ENCODE measurements at places on chromosomes 11 and 22. TPM values are rescaled to one million over a fixed set of nuclear protein-coding genes. Genes with fewer than 3 reads are reported as not detected.

- H3K27ac ChIP-seq = peak overlapping the region; percentile 61
- H3K4me1 ChIP-seq = peaks cover 63% of the 10 kb centered on the region
- H3K27me3 ChIP-seq = no peaks in the 10 kb centered on the region
- H3K36me3 ChIP-seq = peaks cover 49% of the 10 kb centered on the region
- peak; percentile 14 for DNase-seq
- no peak overlapping the region for H3K4me3 ChIP-seq
These were observed 123.4 kb downstream of the ETS1 start for GRCh38 chr11:128463979-128464378.

- no peaks in the 10 kb centered on the region for H3K27me3 ChIP-seq
- H3K4me1 ChIP-seq = peaks cover 17% of the 10 kb centered on the region
- H3K4me3 ChIP-seq = no peak overlapping the region
- H3K27ac ChIP-seq = no peak overlapping the region
- no peaks in the 10 kb centered on the region for H3K36me3 ChIP-seq
These were observed 3.7 kb upstream of the CHST1 start for GRCh38 chr11:45669146-45669545.

DNA sequence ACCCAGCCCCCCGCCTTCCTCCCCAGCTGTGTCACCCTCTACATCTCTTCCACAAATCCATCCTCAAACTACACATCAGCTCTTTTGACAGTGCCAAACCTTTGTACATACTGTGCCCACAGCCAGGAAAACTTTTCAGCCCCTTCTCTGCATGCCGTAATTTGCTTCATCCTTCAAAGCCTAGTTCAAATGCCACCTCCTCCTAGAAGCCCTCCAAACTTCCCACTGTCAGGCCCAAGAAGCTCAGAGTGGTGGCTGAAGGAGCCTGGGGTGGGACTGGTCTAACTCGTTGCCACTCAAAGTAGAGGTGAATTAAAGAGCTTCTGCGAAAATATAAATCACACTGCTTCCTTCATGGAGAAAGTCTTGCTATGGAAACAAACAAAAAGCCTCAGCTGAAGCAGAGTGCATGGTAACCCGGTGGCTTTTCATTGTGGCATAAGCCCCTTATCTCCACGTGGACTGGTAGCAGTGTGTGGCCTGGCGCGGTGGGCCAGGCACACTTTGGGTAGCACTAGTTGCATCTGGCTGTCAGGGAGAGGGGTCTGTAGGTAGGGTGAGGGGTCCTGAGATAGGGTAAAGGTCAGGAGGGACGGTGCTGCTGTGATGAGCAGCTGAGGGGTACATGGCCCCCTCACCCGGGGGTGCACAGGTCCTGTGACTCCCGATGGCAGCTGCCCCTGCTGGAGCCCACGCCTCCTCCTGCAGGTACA lies 76.9 kb downstream of the MYO7A start:
- no peaks in the 10 kb centered on the region for H3K27me3 ChIP-seq
- H3K4me3 ChIP-seq = no peak overlapping the region
- H3K4me1 ChIP-seq = no peaks in the 10 kb centered on the region

DNA sequence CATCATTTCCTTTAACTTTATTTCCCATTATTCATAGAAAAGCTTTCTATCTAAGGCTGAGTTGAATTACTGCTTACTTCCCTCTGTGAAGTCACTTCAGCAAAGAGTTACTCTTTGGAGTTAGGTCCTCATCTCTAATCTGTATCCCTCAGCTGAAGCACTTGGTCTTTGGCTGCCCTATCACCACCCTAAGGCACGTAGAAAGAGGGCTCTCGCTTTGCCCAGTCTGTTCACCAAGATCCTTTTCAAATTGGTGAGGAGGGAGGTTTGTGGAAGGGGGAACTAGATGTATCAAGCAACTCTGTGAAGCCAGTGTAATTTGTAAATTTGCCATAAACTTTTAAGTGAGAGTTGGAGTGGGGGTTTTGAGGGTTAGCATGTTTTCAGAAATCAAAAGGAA lies 43.4 kb downstream of the PAX6 start:
- H3K27ac ChIP-seq = no peak overlapping the region
- no peak overlapping the region for H3K4me3 ChIP-seq
- H3K4me1 ChIP-seq = no peaks in the 10 kb centered on the region
- no peaks in the 10 kb centered on the region for H3K36me3 ChIP-seq
- H3K27me3 ChIP-seq = no peaks in the 10 kb centered on the region

GRCh38 chr11:3122775-3123201 lies 42.3 kb downstream of the OSBPL5 start:
- H3K4me3 ChIP-seq = no peak overlapping the region
- no peaks in the 10 kb centered on the region for H3K27me3 ChIP-seq

DNA sequence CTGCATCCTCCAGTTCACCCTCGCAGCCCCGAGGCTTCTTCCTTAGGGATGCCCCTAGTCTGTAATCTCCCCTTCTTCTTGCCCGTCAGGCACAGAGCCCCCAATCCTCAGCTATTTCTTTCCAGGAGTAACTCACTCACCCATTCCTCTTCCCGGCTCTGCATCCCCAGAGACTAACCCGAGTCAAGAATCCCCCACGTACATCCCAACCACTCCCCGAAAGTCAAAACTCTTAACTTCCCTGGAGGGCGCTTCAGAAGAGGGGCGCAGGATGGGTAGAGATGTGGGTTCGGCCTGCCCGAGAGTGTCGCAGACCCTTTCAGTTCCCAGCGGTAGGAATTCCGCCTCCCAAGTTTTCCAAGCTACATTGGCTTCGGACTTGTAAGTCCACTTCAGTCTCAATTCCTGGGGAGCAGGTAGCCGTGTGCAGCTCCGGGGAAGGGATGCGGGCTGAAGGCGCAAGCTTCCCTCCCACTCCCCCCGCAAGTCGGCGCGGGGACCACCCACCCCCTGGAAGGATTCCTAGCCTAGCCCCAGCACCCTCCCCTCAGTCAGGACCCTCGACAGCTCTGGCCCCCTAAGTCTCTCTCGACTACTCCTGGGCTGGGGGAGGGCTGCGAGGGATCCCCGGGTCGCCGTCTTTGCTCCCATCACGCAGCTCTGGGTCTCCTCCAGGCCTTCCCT lies 871 bp downstream of the BDNF start:
- peaks cover 37% of the 10 kb centered on the region for H3K4me1 ChIP-seq
- no peaks in the 10 kb centered on the region for H3K36me3 ChIP-seq
- H3K27me3 ChIP-seq = peaks cover 18% of the 10 kb centered on the region
- H3K4me3 ChIP-seq = peak overlapping the region; percentile 52

The CCDC73 gene
- total RNA-seq = not detected

DNA sequence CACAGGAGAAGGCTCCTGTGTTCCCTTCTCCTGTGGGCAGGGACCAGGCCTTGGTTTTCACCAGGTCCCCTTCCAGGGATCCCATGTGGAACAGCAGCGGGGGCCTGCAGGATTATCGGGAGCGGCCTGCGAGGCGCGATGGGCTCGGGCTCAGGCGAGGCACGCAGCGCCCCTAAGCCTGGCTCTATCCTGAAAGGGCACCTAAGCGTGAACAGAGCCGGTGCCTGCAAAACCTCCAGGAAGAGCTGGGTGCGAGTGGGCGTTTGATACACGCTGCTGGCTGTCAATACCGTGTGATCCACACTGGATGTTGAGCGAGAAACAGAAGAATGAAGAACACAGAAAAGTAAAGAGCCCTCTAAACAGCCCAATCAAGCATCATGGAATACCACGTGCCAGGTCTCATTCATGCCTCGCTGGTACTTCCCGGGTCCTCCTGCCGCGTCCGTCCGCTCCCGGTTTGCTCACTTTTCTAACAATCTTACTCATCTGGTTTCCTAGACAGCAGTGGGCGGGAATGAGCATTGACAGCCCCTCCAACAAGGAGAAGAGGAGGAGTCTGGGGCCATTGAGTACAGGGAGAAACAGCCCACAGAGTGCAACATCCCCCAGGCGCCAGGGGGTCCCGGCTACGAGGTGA lies 12.5 kb downstream of the OSBPL5 start:
- no peak for DNase-seq
- no peak overlapping the region for H3K4me3 ChIP-seq
- H3K36me3 ChIP-seq = peaks cover 4% of the 10 kb centered on the region

- H3K27me3 ChIP-seq = no peaks in the 10 kb centered on the region
- no peak for DNase-seq
- H3K27ac ChIP-seq = peak overlapping the region; percentile 93
- H3K4me3 ChIP-seq = peak overlapping the region; percentile 93
These were observed 1.4 kb downstream of the SLC25A22 start for GRCh38 chr11:796565-797295.

DNA sequence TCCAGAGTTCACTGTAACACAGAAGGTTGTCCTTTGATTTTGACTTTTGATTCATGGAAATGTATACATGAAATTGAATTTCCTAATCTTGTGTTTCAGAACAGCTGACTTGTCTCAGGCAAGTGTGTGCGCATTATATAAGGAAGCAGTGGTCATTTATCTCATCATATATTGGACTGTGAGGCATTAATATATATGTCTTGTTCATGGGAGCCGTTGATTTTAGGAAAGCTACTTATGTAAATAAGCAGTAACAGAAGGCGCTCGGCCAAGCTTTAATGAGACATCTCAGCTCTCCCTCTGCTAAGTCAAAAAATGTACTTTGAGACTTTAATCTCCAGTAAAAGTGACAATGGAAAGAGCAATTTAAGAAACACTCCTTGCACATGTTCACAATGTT lies 100.5 kb downstream of the PDHX start:
- no peak for DNase-seq
- no peak overlapping the region for H3K4me3 ChIP-seq
- H3K27me3 ChIP-seq = no peaks in the 10 kb centered on the region
- peaks cover 11% of the 10 kb centered on the region for H3K4me1 ChIP-seq

GRCh38 chr11:6925636-6926207 lies 504 bp upstream of the ZNF215 start:
- DNase-seq = no peak
- H3K4me1 ChIP-seq = peaks cover 15% of the 10 kb centered on the region
- H3K27ac ChIP-seq = peak overlapping the region; percentile 56
- H3K4me3 ChIP-seq = peak overlapping the region; percentile 56
- peaks cover 25% of the 10 kb centered on the region for H3K27me3 ChIP-seq
- no peaks in the 10 kb centered on the region for H3K36me3 ChIP-seq

The OR5B21 gene
- not detected for total RNA-seq

DNA sequence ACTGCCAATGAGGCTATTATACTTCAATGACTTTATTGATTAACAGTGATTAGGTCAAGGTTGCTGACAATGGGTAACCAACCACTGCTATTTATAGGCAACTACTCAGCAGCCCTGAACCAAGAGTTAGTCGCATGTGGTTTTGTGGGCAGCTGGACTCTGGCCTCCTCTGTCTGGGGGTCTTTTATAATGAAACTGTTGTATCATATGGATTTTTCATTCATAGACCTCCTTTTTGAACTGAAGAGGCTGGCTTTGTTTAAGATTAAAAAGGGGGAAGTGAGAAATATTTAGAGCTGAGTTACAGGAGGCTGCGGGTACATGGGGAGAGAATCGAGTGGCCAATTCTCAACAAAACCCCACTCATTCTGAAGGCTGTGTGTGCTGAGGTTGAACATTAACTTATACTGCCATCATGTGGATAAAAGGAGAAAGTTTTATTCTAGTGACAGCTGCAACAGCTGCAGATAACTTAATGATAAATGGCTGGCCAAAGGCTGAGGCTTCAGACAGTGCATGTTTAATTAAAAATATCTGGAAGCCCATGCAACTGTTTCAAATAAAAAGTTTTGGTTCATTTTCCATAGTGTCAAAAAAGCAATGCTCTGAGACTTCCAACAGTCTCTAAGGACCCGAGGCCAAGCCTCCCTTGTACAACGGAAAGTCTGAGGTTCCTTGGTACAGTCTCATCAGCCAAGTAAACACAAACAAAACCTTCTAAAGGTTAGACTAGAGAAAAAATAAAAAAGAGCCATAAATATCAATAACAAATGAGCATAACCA lies 682.6 kb downstream of the KCNA4 start:
- H3K4me3 ChIP-seq = no peak overlapping the region
- no peaks in the 10 kb centered on the region for H3K27me3 ChIP-seq
- H3K36me3 ChIP-seq = no peaks in the 10 kb centered on the region
- no peak overlapping the region for H3K27ac ChIP-seq
- DNase-seq = no peak
- H3K4me1 ChIP-seq = no peaks in the 10 kb centered on the region

DNA sequence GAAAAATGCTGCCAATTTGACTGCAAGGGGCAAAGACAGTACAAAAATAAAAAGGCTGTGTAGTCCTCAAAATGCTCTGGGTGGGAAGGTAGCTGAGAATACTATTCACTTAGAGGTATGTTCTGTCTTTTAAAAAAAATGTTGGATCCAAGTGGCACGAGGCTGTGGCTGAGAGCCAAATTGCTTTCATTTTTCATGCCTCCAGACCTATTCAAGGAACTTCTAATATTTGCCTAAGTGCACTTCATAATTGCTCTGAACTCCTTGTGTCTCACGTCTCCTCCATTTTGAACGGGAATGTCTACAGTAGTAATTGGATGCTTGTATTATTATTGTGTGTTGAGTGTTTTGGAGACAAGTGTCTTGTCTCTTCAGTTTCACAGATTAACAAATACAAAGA lies 19.1 kb upstream of the SLC22A25 start:
- no peak overlapping the region for H3K4me3 ChIP-seq
- H3K27me3 ChIP-seq = no peaks in the 10 kb centered on the region
- DNase-seq = no peak
- no peaks in the 10 kb centered on the region for H3K4me1 ChIP-seq
- H3K36me3 ChIP-seq = no peaks in the 10 kb centered on the region

The NAV2 gene
- 39.9 TPM for total RNA-seq

GRCh38 chr11:92533657-92534335 lies 309.2 kb downstream of the FAT3 start:
- no peaks in the 10 kb centered on the region for H3K27me3 ChIP-seq
- no peak overlapping the region for H3K27ac ChIP-seq
- H3K36me3 ChIP-seq = no peaks in the 10 kb centered on the region
- no peaks in the 10 kb centered on the region for H3K4me1 ChIP-seq
- no peak overlapping the region for H3K4me3 ChIP-seq

DNA sequence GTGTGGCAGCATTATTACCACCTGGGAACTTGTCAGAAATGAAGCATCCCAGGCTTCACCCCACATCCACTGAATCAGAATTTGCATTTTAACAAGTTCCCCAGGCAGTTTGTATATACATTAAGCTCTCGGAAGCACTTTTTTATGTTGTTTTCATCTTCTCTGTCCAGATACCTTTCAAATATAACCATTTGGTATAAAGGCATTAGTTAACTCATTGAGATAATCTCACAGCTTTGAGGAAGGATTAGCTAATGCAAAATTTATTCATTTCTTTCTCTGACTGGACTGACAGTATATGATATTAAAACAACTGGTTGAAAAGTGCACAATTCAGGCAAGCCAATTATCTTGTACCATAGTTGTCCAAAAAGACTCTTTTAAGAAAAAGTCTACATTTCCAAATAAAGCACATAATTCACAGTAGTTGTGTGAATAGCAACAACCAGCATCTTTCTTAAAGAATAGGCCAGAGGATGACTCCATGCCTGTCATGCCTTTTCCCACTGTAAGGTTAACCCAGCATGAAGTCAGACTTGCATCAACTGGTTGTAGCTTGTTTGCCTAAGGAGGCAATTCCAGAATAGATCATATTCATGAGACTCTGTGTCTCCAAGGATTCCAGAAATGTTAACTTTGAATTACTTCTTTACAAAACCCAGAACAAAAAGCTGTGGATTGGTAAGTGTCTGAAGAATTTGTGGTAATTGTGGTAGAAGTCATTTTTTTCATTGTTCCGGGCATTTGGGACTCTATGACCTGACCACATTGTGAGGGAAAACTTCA lies 254.3 kb upstream of the SESN3 start:
- no peaks in the 10 kb centered on the region for H3K27me3 ChIP-seq
- H3K36me3 ChIP-seq = no peaks in the 10 kb centered on the region
- no peak overlapping the region for H3K4me3 ChIP-seq
- no peak for DNase-seq
- H3K4me1 ChIP-seq = no peaks in the 10 kb centered on the region
